ENCODE measurements at places on chromosomes 12 and 14. TPM values are rescaled to one million over a fixed set of nuclear protein-coding genes. Genes with fewer than 3 reads are reported as not detected.

TAS2R8 gene
- not detected for total RNA-seq

TMEM119 gene
- 2.0 TPM for total RNA-seq

OR4L1 gene
- not detected for total RNA-seq

EGLN3 gene
- total RNA-seq = 33.8 TPM

P2RX2 gene
- total RNA-seq = not detected

CCDC177 gene
- total RNA-seq = not detected

HNRNPA1 gene
- total RNA-seq = 687 TPM

Measured in esophagus mucosa (tissue), 1 donor.